ENCODE measurements at places on chromosomes 5 and 9.

GRCh38 chr9:80679916-80680315, 1009.4 kb downstream of the TLE1 start:
- DNase-seq = no peak

DNA sequence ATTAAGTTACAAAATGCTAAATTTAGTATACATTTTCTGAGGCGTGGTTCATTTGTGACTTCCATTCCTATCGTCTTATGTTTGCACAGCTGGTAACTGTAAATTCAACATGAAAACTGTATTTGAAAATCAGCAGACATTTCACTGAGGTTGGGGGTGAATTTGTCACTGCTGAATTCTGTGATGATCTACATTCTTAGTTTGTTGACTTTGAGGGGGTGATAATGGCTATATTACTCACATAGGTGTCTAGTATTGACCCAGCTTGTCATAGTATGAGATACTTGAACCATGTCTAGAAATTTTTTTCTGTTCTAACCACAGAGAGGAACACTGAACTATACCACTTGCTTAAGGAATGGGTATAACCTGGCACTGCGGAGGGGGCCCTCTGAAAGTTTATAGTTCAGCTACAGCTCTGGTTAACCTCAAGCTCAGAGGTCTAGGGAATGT, 313.3 kb downstream of the PIK3R1 start:
- no peak for DNase-seq

GRCh38 chr5:98755406-98755805, 18.1 kb upstream of the RGMB start:
- no peak for DNase-seq

DNA sequence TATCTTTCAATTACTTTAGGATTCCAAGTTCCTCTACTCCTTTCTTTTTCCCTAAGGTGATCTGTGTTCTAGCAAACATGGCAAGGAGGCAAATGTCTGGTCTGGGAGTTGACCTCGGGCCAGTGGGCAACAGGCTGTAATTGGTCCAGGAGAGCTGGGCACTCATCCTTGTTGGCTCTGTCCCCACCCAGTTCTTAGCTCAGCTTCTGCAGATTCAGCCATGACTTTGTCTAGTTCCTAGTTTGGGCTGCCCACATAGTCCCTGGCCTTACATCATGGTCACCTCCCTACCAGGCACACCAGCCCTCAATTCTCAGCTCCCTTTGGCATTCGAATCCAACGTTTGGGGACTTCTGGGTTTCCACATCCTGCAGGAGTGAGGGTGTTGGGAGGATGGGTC, 92.1 kb upstream of the DAP start:
- DNase-seq = no peak

GRCh38 chr5:73812962-73813588, 187.1 kb downstream of the ARHGEF28 start:
- no peak for DNase-seq

DNA sequence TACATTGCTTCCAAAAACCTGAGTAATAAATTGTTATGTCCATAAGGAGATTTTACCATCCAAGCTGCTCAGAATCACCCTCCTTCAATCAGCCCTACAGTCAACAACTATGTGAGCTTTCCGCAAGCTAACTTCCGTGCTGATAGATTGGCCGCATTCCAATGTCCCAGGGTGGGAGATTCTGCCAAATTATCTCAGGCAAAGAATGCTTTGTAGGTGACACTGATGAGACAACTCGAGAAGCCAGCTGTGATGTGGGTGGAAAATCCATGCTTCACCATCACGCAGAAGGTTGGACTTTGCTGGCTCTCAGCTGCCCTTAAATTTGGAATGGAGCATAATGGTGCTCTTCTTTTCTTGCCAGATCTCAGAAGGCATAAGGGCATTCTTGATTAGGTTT, 44.9 kb upstream of the HCN1 start:
- DNase-seq = no peak

GRCh38 chr5:67033880-67034651, 162.5 kb downstream of the CD180 start:
- DNase-seq = no peak

DNA sequence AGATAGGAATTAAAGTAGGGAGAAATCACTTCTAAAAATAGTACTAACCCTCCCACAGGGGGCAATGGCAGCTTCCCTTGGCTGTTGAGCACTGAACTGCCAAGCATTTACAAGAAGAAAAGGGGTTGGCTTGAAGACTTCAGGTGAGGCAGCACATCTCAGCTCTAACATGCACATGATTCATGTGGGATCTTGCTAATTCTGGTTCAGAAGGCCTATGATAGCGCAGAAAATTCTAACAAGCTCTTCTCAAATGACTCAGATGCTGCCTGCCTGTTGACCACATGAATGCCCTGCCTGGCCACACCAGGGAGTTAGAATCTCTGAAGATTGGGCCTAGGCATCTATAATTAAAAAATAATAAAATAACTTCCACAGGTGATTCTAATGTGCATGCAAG, 22.6 kb downstream of the CD180 start:
- DNase-seq = peak; percentile 16

All from activated CD4-positive, alpha-beta T cell treated with anti-CD3 and anti-CD28 coated beads, Interleukin-2, Interleukin-6, amounts not matched to agents 100 ng/mL and 50 ng/mL, durations not matched to agents 16 hours and 8 hours (primary cell).